ENCODE measurements at places on chromosomes 16 and 17.

DNA sequence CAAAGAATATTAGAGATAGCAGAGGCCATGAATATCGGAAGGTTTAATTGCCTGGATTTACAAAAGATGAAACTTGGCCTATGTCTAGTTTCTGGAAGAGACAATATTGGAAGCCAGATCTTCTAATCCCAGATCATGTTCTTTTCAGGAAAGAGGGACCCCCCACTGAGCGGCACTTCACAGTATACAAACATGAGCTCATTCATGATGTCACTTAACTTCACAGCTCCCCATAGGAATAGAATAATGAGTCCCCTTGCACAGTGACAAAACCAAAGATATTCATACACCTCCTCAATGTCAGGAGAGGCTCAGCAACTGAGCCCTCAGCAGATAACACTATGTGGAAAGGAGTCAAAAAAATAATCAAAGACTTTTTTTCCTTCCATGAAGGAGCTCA lies 147.5 kb downstream of the CDH11 start:
- no peak for DNase-seq

DNA sequence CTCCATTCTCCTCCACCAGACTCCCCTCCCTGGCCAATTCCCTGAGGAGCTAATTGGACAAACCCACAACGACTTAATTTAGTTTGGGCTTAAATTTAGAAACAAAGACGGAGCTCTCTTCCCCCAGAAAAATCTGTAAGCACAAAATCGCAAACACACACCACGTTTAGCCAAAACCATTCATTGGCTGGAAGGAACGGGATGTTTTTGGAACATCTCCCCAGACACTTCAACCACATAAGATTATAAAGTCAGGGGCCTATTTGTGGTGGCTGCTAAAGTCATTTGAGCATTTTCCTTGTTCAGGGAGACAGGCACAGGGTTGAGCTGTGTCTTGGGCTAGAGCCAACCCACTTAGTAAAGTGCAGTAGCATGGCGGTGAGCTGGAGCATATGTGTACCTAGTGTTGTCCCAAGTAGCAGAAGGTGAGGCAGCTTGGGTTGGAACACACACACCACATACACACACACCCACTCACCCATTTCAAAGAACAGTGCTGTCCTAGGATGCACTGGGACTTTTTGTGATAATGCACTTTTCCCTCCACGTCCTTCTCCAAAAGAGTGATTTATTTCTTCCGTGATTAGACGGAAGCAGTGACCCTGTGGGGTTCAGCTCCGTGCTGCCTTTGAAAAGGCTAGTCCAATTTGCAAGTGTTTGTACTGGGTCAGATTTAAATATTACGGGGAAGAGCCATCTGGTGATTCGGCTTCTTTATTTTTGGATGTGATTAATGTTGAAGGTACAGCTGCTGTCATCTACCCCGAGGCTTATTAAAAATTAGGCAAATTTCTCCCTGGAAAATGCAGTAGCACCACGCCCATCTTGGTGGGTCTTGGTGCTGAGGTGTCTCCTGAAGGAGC lies 32.2 kb downstream of the ELAC2 start:
- peak; percentile 55 for DNase-seq

GRCh38 chr17:57319806-57320205 lies 63.5 kb downstream of the MSI2 start:
- no peak for DNase-seq

DNA sequence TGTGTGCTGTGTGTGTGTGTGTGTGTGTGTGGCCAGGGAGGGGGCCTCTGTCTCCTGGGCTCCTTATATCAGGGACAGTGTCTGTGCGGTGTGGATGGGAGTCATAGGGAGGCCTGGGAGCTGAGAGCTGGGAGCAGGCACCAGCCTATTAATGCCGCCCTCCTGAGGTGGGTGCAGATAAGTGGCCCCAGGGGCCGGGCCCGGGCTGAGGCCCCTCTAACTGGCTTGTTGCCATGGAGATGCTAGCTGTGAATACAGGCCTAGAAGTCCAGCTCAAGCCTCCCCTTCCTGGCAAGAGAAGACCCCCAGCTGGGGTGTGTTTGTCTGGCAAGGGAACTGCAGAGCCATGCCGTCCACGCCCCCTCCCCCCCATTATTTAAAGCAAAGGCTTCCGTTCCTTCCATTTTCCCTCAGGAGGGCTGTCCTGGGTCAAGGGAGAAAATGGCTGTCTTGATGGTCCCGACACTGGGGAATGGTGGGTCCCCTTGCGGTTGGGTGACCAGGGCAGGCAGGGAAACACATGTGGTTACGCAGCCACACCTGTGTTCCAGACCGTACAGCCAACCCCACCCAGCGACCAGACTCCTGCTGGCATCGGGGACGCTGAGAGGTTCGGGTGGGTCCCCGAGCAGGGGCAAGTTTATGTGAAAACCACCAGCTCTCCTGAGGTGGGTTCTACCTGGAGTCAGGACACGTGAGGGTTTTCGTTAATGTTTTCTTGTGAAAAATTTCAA lies 141.1 kb downstream of the MRM1 start:
- DNase-seq: no peak

DNA sequence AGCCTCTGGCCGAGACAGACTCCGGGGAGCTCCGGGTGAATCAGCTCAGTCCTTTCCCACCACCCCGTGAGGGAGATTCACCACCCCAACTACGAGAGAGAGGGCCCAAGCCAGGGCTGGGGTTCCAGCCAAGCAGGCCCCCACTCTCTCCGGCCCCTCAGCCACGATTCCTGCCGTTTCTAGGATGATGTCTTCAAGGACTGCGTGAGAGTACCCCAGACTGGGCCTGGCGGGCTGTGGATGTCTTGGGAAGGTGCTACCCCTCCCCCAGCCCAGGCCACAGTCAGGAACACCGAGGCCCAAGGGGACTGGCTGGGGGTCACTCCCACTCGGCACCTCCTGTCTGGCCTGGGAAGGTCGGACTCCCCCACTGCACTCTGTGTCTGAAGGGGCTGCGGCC lies 21.6 kb upstream of the PABPN1L start:
- DNase-seq: no peak

- no peak for DNase-seq
These were observed 691.9 kb upstream of the SOX9 start for GRCh38 chr17:71428897-71429296.

DNA sequence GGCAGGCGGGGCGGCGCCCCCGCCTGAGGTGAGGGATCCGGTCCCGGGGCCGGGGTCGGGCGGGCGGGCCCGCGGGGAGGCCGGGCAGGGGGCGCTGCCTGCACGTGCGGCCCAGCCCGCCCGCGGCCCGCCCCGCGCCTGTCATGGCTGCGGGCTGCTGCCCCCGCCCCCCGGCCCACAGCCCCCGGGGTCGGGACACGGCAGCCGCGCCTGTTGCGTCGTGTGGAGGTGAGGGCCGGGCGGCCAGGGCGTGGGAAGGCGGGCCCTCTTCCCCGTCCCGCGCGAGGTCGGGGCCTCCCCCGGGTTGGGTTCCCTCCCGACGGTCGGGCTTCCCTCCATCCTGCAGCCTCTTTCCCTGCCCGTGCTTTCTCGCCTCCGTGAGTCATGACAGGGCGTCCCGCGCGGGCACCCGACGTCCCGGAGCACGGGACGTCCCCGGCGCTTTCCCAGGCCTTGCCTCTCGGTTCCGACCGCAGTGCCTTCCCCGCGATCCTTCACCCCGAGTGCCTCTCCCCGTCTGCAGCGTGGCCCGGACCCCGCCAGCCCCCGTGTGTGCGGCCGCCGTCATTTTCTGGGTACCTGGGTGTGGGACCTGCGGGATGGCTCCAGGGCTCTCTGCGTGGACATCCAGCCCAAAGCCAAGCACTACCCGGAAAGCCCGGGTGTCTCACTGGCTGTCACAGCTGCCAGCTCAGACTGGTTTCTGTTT lies 76.7 kb downstream of the CHD9 start:
- peak; percentile 79 for DNase-seq

GRCh38 chr16:57318240-57318970 lies 33.9 kb upstream of the PLLP start:
- DNase-seq: peak; percentile 61

DNA sequence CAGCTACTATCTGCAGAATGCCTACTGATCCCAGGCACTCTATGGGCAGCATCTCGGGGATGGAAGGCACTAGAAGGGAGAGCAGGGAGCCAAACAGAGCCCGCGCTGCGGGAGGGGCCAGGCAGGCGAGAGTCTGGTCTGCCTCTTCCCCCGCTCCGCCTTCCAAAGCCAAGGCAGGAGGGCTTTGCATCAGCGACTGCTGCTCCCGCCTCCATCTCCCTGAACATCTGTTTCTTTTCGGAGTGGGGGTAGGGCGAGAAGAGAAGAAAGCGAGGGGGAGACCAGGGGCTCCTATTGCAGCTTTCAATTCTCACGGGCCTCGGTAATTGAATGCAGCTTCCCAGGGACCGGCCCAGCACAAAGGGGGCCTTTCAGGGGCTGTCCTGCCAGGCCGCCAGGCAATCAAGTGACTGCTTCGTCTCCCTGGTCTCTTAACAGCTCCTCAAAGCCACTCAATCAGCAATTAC lies 31.4 kb upstream of the CDC42EP4 start:
- peak; percentile 87 for DNase-seq

- no peak for DNase-seq
These were observed 9.2 kb upstream of the MRPL58 start for GRCh38 chr17:75003070-75003956.

GRCh38 chr17:19424934-19425868 lies 14.2 kb downstream of the RNF112 start:
- peak; percentile 69 for DNase-seq

DNA sequence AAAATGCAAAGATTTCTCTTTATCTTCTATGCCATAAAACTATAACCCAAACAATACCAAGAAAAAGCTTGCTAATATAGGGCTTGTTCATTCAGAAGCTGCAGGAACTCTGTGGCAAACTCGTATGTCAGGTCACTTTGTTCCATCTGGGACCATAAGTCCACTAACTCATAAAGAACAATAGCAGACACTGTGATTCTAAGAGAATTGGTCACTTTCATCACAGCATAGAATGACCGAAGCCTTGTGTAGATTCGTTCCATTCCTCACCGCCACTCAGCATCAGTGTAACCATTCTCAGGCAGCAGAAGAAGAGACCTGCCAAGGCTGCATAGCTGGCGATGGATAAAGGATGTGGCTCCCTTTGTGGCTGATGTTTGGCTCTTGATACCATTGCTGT lies 30.3 kb upstream of the VAT1L start:
- DNase-seq: no peak

DNA sequence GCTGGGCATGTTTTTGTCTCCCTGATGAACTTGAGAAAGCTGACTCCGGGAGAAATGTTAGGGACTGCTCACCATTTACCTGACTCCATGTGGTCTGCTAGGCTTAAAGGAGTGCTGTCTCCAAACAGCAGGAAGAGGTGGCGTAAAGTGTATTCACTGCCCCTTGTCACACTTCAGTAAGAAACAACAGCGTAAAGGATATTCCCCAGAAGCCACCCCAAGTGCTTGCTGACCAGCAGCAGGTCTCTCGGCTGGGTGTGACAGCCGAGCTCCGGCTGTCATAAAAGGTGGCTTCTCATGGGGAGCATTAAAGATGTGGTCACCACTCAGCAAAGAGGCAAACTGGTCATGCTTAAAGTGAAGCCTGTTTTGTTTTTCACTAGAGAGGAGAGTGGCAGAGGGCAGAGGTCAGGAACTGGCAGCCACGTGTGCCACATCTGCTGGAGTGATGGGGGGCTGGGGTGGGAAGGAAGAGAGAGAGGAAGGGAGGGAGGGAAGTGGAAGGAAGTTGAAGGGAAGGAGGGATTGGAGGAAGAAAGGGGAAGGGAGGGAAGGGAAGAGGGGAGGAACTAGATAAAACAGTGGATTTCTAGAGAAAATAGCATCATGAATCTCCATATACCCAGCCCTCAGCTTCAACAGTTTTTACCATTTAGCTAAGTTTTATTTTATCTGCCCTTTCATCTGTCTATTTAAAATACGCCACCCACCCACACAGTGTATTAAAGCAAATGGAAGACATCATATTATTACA lies 119.3 kb downstream of the CLEC16A start:
- no peak for DNase-seq

GRCh38 chr16:86018487-86018886 lies 119.5 kb downstream of the IRF8 start:
- no peak for DNase-seq

Data from foreskin fibroblast (primary cell).